ENCODE measurements at places on chromosomes 2 and 18. TPM values are rescaled to one million over a fixed set of nuclear protein-coding genes. Genes with fewer than 3 reads are reported as not detected.
A peak's percentile ranks its signal among the peaks of the same experiment; 100 is the strongest.

- DNase-seq, result no peak
These were observed 48.6 kb downstream of the BIN1 start for GRCh38 chr2:127058246-127058953.

DNA sequence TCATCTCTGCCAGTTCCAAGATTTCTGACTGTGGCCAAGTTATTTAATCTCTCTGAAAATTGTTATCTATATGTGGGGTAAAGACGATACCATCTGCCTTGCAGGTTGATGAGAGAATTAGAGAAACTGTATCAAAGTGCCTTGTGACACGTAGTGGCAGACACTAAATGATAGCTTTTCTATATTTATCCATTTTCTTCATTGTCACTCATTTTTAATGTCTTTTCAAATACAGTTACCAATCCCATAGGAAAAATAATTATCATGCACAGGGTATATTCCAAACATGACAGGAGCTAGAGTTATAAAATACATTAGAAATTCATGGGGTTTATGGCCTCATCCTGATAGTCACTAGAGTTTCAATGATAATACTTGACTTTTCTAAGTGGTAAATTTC is 95.6 kb upstream of the NOL4 start:
- DNase-seq, result no peak

DNA sequence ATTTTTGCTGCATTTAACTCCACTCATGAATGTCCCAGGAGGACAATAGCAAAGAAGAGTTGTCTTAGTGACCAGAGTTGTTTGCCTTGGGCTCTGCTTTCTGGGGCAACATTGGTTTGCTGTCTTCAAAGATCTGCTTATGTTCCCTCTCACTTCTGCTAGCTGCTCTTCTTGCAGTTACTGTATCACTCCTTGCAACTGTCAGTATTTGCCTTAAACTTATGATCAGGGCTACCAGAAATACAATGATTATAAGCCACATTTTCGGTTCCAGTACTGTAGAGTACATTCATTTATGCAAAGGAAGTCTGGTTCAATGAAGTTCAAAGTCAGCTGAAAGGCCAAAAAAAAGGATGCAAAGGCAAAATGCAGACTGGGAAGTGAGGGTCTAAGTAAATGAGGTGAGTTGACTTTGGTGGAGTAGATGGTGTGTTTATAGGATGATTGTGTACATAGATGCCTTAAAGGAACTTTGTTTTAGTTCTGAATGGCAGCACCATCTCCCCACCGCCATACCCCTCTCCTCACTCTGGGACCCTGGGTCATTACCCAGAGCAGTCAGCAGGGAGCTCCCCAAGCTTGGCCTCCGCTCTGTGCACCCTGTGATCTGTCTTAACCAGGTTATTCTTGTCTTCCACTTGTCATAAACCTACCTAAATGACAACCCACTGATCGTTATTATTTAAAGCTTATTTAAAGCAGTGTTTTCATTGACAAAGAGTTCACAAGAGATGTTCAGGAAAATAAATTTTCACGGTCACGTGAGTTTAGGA is 236.0 kb downstream of the DOK6 start:
- no peak for DNase-seq

DNA sequence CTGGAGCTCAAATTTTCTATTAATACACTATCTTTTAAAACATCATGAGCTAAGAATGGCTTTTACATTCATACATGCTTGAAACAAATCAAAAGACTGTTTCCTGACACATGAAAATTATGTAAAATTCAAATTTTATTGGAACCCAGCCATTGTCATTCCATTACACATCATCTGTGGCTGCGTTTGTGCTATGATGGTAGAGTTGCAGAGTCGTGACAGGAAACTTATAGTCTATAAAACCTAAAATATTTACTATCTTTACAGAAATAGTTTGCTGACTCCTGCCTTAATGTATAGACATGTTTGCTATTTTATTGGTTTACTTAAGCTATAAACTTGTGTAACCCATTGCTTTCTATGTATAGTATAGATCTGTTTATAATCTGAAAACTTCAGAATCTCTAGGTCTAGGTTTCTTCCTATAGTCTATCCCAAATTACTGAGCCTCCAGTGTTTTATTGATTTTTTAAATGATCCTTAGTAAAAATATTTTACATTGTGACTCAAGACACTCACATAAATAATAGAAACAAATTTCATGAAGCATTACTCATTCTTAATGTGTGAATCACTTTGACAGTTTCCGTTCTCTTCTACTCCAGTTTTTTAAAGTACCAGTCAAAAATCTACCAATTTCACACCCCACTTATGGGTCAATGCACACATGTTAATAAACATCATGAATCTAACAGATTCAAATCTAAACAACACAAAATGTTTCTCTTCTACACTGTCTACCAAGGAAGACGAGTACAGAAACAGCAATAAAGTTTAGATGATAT is 26.4 kb upstream of the MRPL19 start:
- DNase-seq, result peak; percentile 66

Gene RAB6C
- 0.29 TPM for polyA plus RNA-seq

DNA sequence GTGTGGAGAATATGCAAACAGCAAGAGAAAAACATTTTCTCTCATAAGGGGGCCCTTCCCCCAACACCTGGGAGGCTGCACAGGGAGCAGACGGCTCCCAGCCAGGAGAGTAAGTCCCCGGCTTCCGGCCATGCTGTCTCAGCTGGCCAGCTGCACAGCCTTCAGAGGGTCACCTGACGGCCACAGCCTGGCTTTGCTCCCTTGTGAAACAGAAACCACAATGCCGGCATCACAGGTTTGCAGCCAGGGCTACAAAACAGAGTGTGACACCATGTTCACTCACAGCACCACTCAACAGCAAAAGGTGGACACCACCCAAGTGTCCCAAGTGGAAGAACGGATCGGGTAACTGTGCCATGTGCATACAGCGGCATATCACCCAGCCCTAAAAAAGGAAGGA is 86.9 kb upstream of the GPC1 start:
- DNase-seq, result no peak

GRCh38 chr2:113028112-113028511 is 22.9 kb downstream of the IL36A start:
- no peak for DNase-seq

Gene CMPK2
- polyA plus RNA-seq, result 5.9 TPM

- peak; percentile 40 for DNase-seq
These were observed 96.8 kb downstream of the VAPA start for GRCh38 chr18:10010611-10011015.

Data from brain (organoid and tissue), 16 donors.